ENCODE measurements at places on chromosomes 6 and 20.

GRCh38 chr6:50381099-50381415, 331.3 kb upstream of the DEFB112 start:
- DNase-seq, result no peak

DNA sequence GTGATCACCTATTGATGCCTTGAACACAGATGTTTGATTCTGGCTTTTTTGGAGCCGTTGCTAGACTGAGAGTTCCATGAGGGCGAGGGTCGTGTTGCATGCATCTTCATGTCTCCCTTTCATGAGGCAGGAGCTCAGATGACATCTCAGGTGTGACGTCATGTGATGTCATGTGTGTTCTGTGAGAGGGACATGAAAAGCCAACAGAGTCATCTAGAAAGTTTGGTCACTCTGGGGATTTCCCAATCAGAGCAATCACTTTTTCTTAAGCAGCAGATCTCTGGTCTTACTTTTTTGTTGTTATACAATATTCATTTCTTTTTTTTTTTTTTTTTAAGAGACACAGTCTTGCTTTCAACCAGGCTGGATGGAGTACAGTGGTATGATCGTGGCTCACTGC, 411.8 kb downstream of the PREX1 start:
- DNase-seq, result no peak

GRCh38 chr6:53793318-53794136, 1.3 kb upstream of the LRRC1 start:
- peak; percentile 28 for DNase-seq

DNA sequence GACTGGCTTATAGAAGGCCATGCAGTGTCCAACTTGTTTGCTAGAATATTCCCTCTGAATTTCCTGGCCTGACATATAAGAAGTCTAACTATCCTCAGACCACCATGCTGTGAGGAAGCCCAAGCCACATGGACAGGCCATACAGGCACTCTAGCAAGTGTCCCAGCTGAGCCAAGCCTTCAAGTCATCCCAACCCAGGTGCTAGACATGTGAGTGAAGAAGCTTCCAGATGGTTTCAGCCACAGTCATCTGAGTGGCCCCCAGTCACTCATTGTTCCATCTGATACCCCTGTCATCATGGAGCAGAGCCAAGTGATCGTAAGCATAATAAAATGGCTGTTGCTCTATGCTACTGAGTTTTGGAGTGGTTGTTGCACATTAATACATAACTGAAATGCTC, 46.0 kb upstream of the INSM1 start:
- DNase-seq, result no peak

DNA sequence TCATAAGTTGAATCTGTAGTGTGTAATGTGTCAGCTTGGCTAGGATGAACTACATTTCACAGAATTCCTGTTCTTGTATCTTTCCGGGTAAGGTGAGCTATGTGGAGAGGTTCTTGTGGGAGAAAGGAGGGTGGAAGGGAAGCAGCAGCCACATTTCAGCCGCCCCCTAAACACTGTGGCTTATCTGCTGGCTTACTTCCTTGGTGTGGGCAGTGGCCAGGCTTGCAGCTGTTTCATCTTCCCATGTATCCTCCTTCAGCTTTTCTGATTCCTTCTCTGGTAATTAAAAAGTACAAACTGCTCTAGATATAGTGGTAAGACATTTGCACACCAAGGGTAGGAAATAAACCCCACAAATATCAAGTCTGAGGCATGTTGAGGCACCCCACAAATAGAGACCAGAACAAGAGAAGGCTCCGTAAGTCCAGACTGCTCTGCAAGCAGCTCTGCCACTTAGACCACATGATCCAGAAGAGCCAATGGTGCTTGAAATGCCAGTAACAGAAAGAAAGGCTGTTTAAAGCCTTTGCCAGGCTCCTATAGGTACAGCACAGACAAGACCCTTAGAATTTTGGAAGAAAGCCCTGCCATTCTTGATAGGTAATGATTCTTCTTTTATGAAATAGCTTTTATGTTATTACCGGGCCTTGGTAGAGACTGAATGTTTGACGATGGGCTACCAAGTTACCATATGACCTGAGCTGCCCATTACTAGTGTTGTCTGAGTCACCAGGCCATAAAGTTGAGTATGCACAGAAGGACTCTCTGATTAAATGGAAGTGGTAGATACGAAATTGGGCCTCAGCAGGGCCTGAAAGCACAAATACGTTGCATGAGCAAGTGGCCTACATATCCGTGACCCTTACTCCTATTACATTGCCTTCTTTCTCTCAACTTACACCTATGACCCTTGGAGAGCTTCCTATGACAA, 215.0 kb upstream of the SGK1 start:
- DNase-seq, result no peak

DNA sequence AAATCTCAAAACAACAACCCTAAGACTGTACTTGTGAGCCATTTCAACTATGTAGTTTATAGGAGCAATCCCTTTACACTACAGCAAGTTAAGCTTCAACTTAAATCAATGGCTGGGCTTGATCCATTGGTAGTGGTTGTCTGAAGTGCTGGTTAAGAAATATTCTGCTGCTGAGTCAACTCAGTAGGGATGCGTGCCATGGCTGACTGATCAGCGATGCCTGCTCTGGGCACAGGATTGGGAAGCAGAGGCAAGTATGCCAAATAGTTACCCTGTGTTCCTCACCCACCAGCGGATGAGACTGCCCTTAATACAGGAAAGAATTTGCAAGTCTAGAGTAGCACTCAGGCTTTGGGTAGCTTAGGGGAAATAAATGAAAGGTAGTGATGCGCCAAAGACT, 41.5 kb downstream of the GCM1 start:
- no peak for DNase-seq

DNA sequence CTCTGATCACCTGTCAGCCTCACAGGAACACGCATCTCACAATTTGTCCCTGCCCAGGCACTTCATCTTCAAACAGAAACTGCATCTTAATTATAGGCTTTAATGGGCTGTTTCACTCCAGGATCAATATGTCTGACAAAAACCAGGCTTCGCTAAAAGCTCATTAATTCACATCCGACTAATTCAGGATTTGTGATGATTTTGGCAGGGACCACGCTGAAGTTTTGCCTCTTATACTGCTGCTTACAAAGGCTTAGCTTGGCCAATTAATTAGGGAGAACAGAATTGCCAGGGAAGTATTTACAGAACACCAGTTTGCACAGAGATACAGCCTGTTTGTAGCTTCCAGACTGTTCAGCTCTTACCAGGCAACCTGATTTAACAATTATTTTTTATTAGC, 541.0 kb upstream of the SPTLC3 start:
- DNase-seq, result no peak

DNA sequence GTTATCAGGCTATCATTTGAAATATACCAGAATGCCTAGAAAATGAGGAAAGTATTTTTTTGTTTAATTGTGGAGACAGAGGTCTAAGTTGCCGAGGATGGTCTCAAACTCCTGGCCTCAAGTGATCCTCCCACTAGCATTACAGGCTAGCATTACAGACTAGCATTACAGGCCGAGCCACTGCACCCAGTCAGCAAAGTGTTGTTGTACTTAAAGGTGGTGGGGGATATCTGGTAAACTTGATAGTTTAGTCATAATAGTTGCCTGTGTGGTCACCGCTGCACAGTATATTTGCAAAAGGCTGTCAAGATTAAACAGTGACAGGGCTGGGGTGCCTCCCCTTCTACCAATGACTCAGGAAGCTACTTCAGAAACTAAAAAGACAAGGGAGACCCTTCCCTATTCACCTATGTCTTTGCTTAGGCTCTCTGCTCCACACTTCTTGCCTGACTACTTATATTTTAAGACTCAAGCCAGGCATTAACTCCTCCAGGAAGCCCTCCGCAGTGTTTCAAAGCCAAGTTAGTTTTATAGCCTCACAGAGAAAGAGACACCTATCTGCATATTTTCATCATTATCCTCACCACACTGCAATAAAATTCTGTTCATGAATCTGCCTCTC, 3.1 kb upstream of the AKIRIN2 start:
- no peak for DNase-seq

- no peak for DNase-seq
These were observed 136.3 kb downstream of the CD109 start for GRCh38 chr6:73832313-73832712.

- no peak for DNase-seq
These were observed at the start of gene MCHR2 for GRCh38 chr6:99993533-99994251. Gene MCHR2 (minus strand): TSS chr6:99994223. CDS start chr6:99956147, 38,076 bp downstream.

DNA sequence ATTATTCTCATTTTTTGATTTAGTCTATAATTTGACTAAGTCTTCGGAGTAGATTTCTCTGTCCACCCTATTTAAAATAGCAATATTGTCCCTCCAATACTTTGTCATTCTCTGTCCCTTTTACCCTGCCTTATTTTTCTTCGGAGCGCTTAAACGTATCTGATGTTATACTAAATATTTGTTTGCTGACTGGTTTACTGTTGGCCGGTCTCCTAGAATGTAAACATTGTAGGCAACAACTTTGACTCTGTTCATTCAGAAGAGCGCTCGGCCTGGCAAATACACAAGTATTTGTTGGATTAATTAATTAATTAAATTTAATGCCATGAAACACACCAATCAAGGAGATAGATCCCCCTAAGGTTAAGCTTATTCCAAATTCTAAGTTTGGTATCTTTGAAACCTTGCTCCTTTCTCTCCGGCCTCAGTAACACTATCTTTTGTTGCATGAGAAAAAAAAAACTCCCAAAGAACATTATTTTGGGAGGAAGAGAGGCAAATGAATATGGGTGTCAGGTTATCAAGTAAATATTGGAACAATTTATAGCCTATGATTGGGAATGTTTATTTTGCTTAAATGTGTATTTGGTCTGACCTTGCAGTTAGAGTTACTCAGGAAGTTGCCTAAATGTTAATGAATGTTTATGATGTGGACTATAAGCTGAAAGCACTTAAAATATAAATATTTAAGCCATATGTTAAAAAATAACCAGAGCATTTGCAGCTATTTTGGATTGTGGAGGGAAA, 231.1 kb downstream of the SOX4 start:
- no peak for DNase-seq

DNA sequence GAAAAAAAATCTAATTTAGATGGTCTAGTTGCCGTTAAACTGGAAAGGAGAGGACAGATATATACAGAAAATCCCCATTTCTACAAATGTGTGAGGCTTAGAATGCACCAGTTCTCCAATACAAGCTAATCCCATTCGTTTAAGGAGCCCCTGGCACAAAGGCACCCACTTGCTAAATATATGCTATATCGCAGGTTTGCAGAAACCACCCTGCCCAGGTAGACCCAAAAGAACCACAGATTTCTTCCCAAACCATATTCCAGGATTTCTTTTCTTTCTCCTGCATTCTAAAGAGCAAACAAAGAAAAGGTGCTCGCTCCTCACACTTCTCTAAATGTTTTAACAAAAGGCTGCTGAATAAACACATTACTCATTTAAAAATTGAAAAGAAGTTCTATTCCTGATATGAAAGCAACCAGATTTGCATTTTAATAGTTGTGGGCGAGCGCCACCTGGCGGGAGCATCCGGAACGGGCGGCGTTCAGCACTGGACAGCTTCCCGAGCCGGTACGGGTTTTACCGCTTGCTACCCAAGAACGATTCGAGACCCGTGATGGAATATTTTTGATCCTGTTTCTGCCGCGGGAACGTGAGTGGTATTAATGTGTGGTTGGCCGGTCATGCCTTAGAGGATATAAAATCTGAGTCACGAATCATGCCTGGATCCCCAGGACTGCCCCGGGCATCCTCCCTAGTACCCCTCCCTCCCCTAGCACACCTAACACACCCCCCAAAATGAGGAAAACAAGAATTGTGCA, 2.1 kb downstream of the PTPRT start:
- no peak for DNase-seq

DNA sequence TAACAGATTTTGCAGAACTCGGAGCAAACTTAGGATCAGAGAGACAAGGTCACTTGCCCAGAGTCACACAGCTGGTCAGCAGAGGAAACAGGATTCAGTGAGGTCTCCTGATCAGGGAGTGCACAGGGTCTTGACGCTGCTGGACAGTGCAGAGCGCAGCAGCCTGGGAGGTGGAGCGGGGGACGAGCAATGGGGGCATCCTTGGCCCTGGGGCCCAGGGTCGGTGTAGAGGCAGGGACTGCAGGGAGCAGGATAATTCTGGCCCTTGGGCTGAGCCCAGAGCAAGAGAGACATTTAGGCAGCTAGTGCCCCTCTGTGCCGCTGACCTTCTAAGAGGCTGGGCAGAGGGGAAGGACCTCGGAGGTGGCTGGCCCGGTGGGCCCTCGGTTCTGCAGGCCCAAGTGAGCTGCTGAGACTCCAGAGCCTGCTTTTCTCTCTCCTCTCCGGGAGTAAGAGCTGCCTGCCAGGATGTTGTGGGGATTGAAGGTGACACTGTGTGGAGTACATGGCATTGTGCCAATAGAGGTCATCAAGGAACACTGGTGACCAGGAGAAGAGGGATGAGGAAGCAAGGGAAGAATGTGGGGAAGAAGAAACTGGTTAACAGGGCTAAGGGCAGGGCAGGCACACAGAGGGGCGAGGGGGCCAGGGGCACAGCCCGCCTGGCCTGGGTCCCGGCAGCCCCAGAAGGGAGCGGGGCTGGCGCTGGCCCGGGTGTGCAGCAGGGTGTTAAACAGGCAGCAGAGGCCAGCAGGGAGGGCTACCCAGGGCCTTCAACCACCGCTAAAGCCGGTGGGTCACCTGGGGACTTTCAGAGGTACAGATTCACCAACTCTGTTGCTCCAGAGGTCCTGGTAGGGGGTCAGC, 122.0 kb downstream of the AGPAT4 start:
- DNase-seq, result no peak

- no peak for DNase-seq
These were observed 143.7 kb downstream of the REV3L start for GRCh38 chr6:111339294-111339693.

- DNase-seq, result no peak
These were observed 25.2 kb downstream of the TAF4 start for GRCh38 chr20:62040381-62040922.

DNA sequence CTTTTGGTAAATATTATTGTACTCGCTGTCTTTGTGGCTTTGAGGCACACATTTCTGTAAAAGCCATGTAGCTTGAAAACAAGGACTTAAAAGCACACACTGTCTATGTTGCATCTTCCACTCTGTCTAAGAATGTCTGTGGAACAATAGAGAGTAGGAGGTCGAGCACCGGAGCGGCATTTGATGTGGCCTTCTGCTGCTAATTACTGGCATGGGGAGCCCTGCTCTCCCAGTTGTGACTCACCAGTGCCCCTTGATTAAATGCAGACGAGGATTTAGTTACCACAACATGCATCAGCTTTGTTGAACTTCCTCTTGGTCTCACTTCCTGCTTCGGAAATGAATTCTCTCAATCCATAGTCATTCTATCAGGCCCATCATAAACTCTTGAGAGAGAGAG, 680.7 kb upstream of the SLC35B3 start:
- DNase-seq, result no peak

- no peak for DNase-seq
These were observed 27.4 kb downstream of the KCNG1 start for GRCh38 chr20:50995506-50995905.

- DNase-seq, result no peak
These were observed 38.6 kb downstream of the GHRH start for GRCh38 chr20:37223053-37223452.

DNA sequence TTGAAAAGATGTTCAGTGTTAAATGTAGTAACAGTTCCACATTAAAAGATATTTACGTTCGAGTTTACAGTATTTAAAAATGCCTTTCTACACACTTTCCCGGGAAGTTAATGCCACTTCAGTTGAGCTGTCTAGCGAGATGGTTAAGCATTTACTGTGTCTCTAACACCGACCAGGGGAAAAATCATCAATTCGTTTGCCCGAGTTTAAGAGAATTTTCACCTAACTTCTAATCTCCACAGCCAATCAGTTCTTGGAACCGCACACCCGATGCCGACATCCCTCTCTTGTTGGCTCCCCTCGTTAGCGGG, 58.2 kb downstream of the FAM217A start:
- DNase-seq, result no peak

GRCh38 chr6:105099371-105099770, 80.4 kb downstream of the POPDC3 start:
- DNase-seq, result no peak

- no peak for DNase-seq
These were observed 139.8 kb downstream of the BACH2 start for GRCh38 chr6:90156861-90157260.
